ENCODE measurements at places on chromosomes 3 and 15. TPM values are rescaled to one million over a fixed set of nuclear protein-coding genes. Genes with fewer than 3 reads are reported as not detected.

- ATAC-seq, result no peak
Observed at GRCh38 chr15:27482287-27482686, 511.3 kb downstream of the GABRG3 start.

DNA sequence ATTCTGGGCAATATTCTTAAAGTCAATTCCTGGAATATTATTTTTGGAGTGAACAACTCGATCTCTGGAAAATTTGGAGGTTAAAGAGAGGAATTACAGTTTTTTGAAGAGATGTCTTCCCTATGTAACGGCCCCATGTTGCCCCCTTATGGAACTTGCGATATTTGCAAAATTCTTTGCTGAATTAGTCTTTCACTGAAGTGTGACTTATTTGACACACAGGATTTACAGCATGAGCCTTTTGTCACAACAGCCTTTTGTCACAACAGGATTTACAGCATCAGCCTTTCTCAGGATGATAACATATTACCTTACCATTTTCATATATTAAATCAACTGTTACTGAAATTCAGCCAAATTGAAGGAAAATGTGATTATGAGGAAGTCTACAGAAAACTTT is 37.8 kb upstream of the SPTSSB start:
- no peak for ATAC-seq

GRCh38 chr3:196643201-196643749 is 3.8 kb downstream of the NRROS start:
- ATAC-seq, result peak; percentile 25

DUOXA2 gene
- total RNA-seq, result 0.13 TPM

DNA sequence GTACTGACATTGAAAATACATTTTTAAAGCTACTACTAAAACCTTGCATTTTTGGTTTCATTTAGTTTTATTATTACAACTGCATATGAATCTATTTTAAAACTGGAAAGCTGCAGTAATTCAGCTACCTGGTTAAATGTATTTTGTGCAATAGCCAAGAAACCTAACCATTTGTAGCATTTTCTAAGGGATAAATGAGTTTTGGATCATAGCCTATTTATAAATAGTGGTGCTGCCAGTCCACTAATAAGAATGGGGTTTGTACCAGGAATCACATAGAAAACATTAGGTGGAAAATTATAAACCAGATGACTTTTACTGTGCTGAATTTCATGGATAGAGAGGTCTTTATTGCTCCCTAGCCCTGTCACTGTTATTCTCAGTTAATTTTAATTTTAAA is 454.7 kb downstream of the DIPK2A start:
- ATAC-seq, result no peak

SLC28A2 gene
- total RNA-seq, result not detected

DNA sequence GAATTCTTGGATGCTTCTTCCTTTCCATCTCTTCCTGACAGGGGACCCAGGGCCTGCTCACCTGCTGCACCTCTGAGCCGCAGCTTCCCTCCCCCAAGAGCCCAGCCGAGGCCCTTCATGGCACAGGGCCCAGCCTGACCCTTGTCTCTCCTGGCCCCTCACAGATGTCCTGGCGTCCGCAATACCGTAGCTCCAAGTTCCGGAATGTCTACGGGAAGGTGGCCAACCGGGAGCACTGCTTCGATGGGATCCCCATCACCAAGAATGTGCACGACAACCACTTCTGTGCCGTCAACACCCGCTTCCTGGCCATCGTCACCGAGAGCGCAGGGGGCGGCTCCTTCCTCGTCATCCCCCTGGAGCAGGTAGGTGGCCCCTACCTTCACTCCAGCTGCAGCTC is 66.2 kb downstream of the CORO2B start:
- no peak for ATAC-seq

GRCh38 chr15:91021516-91022074 is 799 bp downstream of the VPS33B start:
- ATAC-seq, result peak; percentile 2

DNA sequence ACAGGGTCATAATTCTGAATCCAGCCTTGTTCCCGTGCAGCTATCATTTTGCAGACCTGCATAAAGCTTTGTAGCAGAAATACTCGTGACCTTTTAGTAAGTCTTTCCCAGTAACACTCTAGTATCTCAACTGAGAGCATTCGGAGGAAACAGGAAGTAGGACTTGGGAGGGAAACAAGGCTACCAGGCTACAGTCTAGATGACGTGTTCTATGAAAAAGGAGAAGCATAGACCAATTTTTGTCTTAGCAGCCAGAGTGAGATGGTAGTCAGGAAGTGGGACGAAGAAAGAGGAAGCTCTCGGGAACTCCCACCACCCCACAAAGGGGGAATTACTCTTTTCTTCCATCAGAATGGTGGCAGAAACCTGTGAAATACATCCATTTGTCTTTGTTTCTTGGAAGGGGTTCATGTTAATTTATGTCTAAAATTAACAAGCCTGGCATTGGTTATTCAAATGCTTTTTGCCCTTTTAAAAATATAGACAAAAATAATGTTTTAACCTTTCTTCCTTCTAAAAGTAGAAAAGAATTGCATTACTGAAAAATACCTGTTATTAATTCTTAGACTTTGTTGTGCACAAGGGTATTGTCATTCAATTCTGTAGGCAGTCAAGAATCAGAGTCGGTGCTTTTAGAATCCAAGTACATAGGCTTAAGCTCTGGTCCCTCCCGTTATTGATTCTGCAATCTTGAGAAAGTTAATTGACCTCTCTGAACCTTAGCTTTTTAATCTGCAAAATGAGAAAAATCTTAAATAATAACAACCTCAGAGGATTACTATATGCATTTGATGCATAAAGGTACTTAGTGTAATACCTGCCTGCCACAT is 1.6 kb upstream of the SUCNR1 start:
- no peak for ATAC-seq
